ENCODE measurements at places on chromosomes 7 and 10.
A peak's percentile ranks its signal among the peaks of the same experiment; 100 is the strongest.

DNA sequence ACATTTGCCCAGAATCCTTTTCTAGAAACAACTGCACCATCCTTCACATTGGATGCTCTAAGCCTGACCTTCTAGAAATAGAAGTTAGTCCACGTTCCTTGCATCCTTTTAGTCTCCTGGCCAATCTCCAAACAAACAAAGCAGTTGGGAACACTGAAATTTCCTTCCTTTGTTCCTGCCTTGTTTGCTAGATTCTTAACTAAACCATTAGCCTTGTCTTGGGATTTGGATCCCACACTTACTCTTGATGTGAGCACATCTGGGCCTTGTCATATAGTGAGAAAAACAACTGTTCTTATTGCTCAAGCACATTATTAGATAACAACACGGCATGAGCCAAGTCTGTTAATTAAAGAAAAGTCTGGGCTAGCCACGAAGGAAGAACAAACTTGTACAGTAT is 319.3 kb upstream of the GHITM start:
- no peak for DNase-seq

DNA sequence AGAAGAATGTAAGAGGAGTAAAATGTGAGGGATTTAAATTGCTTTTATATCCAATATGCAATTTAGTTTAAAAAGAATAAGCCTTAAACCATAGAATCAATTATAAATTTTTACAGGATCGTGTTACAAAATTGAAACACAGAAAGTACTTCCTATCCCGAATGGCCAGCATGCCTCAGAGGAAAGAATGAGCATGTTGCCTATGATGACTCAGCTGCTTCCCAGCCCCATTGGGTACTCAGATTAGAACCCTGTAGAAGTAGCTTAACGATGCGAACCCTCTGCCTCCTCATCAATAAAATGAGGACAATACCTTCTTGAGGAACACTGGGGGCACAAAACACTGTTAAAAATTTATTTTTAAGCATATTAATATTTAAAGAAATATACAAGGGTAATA is 113.4 kb upstream of the CDK1 start:
- DNase-seq, result no peak

GRCh38 chr7:17689361-17689902 is 250.9 kb downstream of the SNX13 start:
- no peak for DNase-seq

DNA sequence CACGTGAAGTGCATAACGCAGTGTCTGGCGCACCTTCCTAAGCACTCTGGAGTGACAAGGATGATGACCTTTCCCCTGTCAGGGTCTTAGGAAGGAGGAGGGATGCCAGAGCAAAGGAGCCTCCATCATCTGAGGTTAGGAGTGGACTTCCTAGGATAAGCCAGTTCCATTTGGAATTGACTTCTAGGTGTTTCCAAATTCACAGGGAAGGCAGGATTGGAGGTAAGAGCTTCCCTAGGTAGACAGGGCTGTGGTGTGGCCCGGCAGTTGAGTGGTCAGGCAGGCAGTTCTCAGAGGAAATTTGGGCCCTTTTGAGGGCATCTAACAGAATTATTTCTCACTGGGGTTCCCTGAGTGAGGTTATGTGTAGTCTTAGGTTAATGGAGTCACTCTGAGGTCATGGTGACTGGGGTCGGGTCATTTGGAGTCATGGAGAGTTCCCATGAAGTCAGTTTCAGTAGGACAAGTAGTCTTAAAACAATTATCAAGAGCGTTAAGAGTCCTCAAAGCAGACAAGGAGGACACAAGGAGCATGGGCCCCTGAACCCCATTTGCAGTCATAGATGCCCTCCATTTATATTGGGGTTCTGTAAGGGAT is 8.2 kb downstream of the PPIF start:
- DNase-seq, result no peak

DNA sequence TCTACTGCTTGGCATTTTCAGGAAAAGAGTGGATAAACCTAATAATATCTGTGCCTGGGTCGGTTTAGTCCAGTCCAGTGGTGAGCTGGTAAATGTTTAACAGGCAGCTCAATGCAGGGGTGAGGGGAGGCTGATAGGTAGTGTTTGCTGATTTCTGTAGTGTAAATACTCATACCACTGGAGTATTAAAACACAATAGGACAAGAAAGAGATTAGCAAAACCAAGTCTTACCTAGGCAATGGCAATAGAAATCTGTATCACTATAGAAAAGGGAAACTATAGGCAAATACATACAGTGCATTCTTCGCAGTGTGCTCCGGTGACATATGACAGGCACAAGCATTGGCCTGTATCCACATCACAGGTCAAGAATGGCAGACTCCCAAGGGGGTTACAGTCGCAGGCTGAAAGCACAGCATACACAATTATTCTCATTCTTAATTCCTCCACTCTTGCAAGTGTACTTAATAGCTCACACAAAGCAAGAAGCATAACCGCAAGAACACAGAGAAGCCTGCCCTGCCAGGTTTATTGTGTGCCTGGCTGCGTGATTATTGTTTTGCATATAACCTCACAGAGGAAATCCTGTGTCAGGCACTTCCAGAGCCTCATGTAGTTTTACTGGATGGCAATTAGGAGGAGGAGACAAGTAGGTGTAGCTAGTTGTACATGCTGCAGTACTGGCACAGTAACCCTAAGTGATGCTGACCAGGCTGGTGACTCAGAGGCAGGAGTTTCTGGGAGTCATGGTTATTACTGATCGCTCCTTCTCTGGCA is 35.0 kb downstream of the LAMB4 start:
- DNase-seq, result no peak

DNA sequence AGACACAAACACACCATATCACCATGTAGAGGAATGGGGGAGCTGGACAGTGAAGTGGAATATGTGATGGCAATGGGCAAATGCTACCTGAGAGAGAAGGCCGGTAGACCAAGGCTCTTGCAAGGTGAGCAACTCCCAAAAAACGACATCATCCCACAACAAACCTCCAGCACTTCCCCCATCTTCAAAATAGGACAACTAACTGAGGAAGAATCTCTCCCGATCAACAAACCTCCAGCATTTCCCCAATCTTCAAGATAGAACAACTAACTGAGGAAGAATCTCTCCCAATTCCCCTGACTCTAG is 387.2 kb downstream of the PARD3 start:
- no peak for DNase-seq

- DNase-seq, result no peak
These were observed 1.8 kb downstream of the PGAM2 start for GRCh38 chr7:44063547-44063893.

- no peak for DNase-seq
These were observed 25.8 kb upstream of the ZNF488 start for GRCh38 chr10:47409866-47410256.

DNA sequence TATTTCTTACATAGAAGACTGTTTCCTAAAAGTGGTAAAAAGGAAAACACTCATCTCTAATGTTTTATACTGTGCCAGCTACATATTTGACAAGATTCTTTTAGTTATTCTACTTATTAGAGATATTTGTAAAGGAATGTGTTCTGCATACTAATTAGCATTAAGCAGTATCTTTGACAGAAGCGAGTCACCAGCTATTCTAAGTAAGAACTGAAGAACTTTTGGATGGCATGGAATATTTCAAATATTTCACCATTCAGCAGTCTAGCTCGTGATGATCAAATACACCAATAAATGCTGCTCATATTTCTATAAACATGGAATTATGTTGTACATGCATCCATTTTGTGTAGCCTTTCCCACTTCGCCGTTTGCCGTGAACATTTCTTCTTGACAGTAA is 241.6 kb upstream of the TCF7L2 start:
- no peak for DNase-seq

- no peak for DNase-seq
These were observed 7.3 kb downstream of the MMP21 start for GRCh38 chr10:125768219-125768855.

GRCh38 chr10:100551196-100551595 is 15.5 kb downstream of the HIF1AN start:
- DNase-seq, result no peak

- no peak for DNase-seq
These were observed 35.0 kb downstream of the LHFPL3 start for GRCh38 chr7:104363355-104363754.

GRCh38 chr10:91785830-91786229 is 12.4 kb upstream of the TNKS2 start:
- no peak for DNase-seq

DNA sequence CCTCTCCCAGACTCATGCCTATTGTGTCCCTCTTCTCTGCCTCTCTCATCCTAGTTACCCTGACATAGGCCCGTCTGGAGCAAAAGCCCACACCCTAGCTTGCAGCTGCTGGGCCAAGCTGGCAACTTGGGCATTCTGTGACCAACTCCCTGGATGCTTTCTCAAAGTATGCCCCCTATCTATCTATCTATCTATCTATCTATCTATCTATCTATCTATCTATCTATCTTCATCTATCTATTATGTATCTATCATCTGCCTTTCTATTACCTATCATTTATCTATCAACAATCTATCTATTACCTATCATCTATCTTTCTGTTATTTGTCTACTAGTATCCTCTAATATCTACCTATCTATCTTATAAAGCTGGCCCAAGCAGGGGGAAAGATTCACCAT is 45.4 kb upstream of the COL13A1 start:
- DNase-seq, result no peak

DNA sequence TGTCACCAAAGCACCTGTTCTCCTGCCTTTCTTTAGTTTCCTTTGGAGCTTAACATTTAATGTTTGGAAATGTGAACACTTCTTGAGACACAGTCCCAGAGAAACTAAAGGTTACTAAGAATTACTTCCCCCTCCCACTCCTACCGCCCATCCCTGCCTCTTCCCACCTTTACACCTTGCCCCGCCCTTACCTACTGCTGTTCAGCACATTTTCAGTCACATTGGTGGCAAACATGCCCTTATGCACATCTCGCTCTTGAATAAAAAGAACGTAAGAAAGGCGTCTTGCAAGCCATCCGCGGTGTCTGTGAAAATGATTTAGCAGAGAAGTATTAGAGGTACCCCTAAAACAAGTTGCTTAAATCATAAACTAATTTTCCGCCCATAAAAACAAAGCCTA is 8.2 kb downstream of the GPAM start:
- no peak for DNase-seq

- DNase-seq, result no peak
These were observed 386 bp upstream of the AS3MT start for GRCh38 chr10:102868911-102869257.

- DNase-seq, result no peak
These were observed 786 bp downstream of the TAF3 start for GRCh38 chr10:7819121-7819460.

DNA sequence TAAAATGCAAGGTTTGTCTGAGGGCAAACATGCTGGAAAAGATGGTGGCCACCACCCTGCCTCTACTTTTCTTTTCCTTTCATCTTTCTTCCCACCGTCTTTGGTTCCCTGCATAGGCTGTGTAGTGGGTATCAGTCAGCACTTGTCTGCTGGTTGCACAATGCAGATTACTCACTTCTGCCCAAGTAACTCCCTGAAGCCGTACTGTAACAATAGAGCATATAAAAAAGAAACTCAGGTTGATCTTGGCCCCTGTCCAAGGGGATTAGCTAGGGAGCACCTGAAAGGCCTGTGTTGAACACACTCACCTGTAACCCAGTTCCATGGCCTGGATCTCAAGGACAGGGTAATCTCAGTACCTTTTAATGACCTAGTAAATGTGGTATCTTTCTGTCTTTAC is 533.0 kb upstream of the GALNT17 start:
- no peak for DNase-seq

GRCh38 chr10:6400821-6401465 is 179.1 kb downstream of the PRKCQ start:
- DNase-seq, result no peak

- DNase-seq, result no peak
These were observed 7.7 kb upstream of the CCDC172 start for GRCh38 chr10:116316503-116316902.

DNA sequence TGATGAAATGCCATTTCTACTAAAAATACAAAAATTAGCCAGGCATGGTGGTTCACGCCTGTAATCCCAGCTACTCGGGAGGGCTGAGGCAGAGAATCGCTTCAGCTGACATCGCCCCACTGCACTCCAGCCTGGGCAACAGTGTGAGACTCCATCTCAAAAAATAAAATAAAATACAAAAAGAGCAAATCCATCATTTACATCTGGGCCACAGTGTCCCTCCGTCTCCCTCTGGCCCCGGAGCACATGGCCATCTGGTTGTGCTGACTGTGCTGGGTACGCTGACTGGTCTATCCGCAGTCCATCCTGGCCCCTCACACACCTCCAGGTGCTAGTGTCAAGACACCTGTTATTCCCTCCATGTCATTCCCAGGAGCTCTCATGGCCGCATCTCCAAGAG is 42.1 kb downstream of the KCNH2 start:
- DNase-seq, result no peak

DNA sequence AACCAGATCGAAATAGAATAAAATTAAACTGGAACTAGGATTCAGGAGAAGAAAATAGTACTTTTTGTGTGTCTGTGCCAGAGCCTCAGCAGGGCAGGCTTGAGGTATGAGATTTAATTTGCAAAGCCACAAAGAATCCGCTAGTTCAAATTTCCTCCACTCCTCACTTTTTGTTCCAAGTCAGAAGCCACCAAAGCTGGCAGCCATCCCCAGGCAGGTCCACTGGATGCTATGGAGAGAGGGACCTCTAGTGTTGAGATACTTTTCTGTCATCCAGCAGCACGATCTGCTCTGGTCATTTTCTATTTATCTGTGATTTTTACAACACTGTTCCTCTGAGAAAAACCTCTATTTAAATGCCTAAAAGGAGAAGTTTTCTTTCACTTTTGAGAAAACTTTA is 147.9 kb upstream of the FRMD4A start:
- peak; percentile 41 for DNase-seq

DNA sequence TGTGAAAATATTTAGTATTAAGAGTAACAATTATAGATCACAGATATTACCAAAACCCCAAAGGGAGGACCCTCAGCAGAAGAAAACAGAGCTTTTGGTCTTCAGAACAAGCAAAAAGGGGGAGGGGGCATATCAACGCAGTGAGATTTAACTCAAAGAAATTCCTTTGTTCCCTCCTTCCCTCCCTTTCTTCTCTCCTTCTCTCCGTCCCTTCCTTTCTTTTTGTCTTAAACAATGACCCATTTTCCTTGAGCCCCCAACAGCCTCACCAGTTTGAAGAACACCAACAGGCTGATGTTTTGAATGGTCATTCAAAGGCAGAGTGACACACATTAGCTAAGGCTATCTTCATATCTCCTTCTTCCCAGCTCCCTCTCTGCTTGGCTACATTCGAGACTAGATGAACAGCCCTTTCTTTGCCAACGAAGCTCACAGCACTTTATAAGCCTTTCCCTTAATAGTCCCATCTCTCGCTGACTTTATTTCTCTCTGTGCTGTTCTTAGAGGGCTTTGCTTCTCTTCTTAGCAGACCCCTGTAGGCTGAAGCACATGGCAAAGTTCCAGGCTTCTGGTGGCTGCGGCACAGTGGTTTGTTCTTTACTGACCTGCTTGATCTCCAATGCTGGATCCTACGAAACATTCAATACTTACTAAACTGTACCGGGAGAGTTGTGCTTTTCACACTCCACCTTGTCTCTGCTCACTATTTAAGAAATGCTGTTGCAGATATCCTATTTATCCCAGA is 75.6 kb upstream of the KCNIP2 start:
- no peak for DNase-seq
